ENCODE measurements at places on chromosomes 6 and 20.

DNA sequence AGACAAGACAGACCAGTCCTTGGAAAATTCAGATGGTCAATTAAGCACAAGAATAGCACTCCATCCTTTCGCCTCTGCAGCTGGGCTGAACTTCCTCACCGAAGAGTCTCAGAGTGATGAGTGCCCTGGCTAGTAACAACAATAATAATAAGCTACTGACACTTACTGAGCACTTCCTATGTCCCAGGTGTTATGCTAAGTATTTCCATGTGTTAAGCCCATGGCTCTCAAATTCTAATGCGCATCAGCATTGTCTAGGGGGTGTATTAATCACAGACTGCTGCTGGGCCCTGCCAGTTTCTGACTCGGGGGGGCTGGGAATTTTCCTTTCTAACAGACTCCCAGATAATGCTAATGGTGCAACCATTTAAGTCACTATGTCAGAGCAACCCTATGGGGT lies 118.2 kb upstream of the LRFN2 start:
- no peak for DNase-seq

- DNase-seq: no peak
Observed at GRCh38 chr20:32227744-32228688, 20.3 kb downstream of the POFUT1 start.

DNA sequence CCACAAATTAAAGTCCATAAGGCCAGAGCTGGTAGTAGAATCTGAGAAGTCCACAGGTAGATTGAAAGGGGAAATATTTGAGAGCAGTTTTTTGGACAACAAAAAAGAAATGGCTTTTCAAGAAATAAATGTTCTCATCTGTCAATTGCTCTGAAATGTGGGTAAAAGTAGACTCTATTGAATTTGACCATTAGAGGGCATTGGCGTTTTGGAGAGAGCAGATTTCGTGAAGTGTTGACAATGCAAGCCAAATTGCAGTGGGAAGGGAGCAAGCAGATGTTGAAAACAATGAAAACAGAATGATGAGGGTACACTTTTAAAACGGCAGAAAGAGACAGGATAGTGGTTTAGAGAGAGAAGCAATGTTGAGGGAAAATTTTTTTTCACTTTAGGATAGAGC lies 149.1 kb upstream of the FAM83B start:
- no peak for DNase-seq

DNA sequence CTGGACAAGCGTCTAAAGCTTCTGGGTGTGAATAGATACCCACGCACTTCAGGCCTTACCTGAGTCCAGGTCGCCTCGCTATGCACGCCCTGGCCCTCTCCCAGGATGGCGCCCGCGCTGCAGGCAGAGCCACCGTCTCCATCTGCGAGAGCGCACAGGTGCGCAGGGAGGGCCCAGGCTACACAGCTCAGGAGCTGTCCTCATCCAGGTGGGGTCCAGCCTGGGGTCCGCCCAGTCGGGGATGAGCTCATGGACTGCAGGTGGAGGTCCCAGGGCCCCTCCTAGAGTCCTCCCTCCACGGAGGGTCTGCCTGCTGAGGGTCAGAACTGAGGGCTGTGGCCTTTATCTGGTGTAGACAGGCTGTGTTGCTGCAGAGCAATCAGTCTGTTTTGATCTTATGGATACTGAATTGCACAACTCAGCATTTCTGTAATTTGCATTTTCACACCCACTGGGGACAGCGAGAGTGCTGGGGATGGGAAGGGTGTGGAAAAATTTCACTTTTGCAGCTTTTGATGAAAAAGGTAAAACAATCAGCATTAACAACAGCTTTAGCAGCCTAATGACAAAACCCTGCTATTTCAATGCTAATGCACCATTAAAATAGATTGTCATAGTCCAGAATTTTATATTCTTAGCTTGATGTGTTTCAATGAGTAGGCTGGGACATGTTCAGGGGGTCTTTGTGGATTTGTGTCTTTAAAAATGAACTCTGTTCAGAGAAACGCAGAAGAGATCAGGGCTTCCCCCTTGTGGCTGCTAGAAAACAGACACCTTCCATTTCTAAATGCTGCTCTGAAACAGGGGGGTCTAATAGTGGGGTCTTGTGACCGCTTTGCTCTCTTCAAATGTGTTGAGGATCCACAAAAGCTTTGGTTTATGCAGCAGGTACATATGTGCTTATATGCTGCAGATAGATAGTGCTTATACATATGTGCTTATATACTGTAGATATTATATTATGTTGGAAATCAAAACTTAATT lies 77.8 kb upstream of the PHACTR3 start:
- no peak for DNase-seq

GRCh38 chr6:4371207-4371921 lies 236.0 kb upstream of the ECI2 start:
- DNase-seq: no peak

GRCh38 chr20:60888771-60889170 lies 363.3 kb upstream of the CDH4 start:
- no peak for DNase-seq

- DNase-seq: no peak
Observed at GRCh38 chr6:42179945-42180313, 6.8 kb downstream of the GUCA1A start.

DNA sequence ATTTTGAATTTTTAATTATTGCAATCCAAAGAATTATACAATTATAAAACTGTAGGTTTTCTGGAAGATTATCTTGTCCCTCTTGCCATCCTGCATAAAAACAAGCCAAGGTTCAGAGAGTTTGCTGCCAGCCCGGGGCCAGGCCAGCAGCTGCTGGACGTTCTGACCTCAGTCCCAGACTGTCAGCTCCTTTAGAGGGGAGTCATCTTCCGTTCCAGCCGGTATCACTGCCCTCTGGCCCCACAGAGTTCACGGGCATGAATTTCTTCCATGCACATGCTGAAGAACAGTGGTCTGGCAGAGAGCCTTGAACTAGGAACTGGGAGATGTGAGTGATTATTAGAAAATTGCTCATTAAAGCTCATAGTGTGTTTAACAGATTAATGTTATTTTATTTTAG lies 130.4 kb upstream of the QKI start:
- no peak for DNase-seq

DNA sequence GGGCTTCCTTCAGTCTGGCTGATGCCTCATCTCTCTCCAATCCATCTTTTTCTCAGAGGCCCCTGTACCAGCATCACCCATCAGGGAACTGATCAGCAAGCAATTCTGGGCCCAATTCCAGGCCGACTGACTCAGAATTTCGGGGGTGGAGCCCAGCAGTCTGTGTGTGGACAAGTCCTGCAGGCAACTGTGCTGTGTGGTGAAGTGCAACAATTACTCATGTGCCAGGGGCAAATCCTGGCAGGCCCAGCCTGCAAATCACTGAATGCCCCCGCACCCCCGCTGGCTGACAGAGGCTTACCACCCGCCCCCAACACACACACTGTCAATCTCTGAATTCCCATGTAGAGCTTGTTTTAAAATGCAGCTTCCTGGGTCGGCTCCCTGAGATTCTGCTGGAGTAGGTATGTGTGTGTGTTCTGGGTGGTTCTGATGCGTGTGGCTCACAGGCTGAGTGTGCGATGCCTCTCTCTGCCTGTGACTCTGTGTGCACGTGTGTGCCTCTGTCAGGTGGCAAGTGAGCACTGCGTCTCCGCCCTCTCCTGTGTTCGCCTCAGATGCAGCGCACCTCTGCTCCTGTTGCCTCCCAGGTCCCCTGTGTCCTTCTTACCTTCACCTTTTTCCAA lies 45.4 kb downstream of the SSR1 start:
- DNase-seq: no peak

- no peak for DNase-seq
Observed at GRCh38 chr6:154301086-154301625, 55.4 kb downstream of the IPCEF1 start.

DNA sequence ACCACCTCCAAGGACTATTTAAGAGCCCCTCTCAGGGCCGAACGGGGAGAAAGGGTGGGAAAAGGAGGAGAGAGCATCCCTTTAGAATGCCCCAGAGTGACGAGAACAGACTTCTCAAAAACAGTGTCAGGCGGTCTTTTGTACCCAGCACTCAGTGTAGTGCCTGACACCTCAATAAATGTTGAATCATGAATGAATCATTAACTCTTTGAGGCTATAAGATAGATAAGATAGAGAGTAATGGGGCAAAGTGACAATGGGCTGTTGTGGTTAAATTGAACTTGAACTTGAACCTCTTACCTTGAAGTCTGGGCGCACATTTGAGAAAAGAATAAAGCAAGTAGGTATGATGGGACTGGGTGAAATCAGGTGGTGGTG lies 7.4 kb downstream of the TCF21 start:
- DNase-seq: no peak

GRCh38 chr6:118980063-118980462 lies 45.1 kb upstream of the MCM9 start:
- DNase-seq: no peak

GRCh38 chr20:8304124-8304816 lies 172.2 kb downstream of the PLCB1 start:
- no peak for DNase-seq

DNA sequence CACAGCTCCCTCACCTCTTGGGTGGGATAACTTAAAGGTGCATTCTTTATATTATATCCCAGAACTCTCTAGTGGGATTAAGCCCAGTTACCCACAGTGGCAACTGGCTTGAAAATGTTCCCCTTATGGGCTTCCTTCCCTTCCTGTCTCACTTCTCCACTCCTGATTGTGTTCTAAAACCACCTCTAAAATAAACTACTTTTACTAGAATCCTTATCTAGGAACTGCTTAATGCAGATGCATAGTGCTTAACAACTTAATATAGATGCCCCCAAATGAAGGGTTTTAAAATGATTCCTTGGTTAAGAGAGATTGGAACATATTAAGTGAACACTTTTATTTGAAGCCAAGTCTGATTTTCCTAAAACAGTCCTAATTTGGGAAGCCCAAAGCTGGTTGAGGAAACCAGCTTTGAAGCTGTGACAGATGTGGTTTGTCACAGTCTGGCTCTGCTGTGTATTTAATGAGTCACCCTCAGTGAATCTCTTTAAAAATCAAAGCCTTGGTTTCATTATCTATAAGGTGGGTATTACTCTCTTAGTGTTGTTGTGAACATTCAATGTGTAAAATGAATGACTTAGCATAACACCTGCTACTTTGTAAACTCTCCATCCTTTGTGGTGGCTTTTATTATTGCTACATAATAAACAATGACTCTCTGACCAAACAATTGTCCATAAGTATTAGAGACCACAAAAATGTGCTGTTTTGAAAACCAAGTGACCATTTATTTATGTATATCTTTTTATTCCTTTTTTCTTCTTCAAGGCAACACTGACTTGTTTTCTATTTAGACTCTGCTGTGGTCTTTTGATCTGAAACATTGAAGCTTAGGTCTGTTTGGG lies 24.4 kb downstream of the PLCB1 start:
- no peak for DNase-seq

- DNase-seq: no peak
Observed at GRCh38 chr6:71028877-71029252, 72.0 kb upstream of the B3GAT2 start.

GRCh38 chr6:116267836-116268588 lies 11.7 kb downstream of the TSPYL1 start:
- DNase-seq: no peak

DNA sequence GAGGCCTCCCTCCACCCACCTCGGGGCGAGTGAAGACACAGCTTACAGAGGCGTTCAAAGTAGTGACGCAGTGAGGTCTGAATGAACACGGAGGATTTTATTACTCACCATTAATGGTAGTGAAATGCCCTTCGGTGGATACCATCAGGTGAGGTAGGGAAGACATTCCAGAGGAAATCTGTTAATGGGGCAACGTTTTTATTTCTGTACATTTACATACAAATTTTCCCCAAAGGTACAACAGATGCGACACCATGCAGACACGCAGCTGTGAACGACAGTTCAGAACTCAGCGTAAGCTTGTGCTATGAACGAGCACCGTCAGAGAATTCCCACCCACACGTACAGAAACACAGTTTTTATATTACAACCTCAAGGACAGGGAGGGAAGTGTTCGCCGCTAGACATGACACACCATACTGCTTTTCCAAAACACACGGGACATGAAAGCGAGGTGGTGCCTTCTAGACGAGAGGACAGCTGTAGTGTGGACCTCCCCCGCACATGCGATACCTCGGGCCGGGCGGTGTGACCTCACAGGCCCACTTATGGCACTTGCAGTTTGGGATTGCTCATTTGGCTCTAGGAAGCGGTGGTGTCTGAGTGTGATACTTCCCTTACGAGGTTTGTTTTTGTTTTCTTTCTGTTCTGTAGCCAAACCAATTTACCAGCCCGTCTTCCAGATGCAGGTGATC lies 10.7 kb downstream of the PSMG4 start:
- no peak for DNase-seq

All from D721Med (cell line).